ENCODE measurements at places on chromosomes 5 and 9.

DNA sequence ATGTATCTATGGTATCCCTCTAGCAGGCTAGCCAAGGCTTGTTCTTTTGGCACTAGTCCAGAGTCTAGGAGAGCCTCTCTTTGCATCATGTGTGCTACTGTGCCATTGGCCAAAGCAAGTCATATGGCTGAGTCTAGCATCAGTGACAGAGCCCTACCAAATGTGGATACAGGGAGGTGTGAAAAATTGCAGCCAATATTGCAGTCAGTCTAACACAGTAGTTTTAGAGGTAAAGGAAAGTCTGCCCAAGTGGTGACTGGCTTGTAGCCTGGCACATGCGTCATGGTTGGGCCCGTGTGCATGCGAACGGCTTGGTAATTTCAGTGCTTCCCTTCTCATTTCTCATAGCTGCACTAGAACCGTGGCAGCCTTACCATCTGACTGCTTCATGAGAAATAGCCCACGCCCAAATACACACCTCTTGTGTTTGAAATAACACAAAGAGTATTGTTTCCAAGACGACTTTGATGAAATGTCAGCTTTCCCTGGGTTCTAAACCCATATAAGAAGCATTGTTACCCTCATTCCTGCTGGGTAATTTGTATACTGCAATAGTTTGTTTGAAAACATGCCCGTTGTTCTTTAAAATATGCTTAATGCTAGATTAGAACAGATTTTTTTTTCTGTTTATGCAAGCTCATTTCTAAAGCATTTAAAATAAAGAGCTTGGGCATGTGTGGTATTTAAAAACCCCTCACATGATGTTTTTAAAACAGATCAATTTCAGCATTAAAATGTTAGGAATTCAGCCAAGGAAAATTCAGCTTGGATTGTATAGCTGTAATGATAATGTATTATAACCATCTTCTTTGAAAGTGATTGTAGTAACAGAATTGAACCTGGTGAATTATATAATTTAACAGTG, 113.2 kb downstream of the TLE4 start:
- DNase-seq: no peak

DNA sequence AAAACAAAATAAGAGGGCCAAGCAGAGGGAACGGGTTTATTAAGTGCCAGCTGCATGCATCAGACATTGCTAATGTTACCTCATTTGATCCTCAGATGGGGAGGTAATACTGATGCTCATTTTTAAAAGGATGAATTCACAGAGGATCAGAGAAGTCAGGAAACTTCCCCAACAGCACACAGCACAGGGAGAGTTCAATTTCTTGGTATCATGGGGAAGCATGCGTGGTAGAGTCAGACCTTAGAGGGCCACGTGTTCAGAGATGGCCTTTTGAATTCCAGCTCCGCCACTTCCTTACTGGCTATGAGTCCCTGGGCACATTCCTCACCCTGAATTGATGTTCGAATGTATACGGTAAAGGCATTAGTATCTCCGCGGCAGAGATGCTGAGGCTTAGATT, 108.3 kb downstream of the MYO10 start:
- no peak for DNase-seq

DNA sequence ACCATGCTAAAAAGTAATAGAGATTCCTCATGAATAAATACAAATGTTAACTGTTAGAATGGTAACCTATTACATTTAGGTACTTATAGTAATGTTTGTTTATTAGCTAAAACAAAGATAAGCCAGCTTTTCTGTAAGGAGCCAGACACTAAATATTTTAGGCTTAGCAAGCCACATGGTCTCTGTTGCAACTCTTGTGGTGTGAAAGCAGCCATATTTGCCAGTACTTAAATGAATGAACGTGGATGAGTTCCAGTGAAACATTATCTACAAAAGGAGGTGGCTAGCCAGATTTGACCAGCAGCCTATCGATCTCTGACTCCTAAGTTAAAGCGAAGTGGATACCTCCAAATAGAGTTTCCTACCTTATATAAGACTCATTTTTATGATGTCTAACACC, 331.6 kb downstream of the CDH12 start:
- no peak for DNase-seq

GRCh38 chr9:96062031-96062430, 186.5 kb downstream of the ERCC6L2 start:
- no peak for DNase-seq

- DNase-seq: no peak
These were observed 27.0 kb upstream of the IFNB1 start for GRCh38 chr9:21104787-21105186.

DNA sequence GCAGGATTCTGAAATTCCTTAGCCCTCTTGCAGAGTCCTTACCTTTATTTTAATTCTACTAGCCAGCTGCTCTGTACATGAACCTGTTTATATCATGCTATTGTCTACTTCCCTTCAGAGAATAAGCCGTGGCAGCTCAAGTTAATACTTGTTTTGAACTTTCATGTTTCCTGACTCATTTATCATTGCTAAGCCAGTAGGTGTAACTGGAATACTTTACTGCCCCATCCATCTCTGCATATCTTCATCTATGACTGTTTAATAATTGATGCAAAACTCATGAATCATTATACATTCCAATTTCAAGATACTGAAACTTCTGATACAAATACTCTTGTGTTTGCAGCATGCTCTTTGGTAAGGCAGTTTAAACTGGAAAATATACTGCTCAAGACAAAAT, 174.7 kb downstream of the PPP2R2B start:
- DNase-seq: no peak

GRCh38 chr9:33260372-33260771, 4.1 kb downstream of the BAG1 start:
- no peak for DNase-seq

GRCh38 chr5:132220491-132220890, 7.2 kb downstream of the P4HA2 start:
- no peak for DNase-seq

DNA sequence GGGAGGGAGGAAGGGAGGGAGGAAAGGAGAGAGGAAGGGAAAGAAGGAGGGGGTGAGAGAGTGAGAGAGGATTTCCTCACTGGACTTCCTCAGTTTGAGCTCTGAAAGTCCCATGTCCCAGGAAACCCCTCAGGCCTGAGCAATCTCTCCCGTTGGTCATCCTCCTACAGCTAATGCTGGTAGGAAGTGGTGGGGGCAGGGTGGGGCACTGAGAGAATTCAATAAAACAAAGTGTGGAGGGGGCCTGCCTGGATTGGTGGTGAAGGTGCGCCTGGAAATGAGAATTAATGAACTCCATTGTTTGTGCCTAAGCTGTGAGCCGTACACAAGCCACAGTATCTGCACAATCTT, 195.0 kb downstream of the RGS3 start:
- DNase-seq: no peak

- no peak for DNase-seq
These were observed 291.1 kb downstream of the TRIM32 start for GRCh38 chr9:116978155-116978554.

GRCh38 chr5:14762549-14763216, 98.2 kb downstream of the OTULIN start:
- DNase-seq: no peak

- DNase-seq: no peak
These were observed 65.5 kb upstream of the SAP30L start for GRCh38 chr5:154380263-154380662.

DNA sequence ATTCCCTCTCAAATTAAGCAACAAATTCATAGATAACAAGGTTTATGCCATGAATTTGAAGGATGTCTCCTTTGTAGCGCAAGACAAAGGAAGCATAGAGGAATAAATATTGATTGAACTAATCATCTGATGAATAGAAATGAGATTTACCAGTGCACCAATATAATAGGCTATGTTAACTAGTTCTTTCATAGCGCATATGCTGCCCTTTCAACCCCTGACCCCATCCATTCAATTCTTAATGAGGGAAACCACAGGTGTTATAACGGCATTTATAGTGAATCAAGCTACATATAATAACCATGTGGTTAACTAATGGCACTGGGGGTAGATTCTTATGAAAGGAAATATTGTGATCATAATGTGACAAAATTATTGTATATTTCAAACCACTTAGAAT, 6.5 kb downstream of the RORB start:
- no peak for DNase-seq

DNA sequence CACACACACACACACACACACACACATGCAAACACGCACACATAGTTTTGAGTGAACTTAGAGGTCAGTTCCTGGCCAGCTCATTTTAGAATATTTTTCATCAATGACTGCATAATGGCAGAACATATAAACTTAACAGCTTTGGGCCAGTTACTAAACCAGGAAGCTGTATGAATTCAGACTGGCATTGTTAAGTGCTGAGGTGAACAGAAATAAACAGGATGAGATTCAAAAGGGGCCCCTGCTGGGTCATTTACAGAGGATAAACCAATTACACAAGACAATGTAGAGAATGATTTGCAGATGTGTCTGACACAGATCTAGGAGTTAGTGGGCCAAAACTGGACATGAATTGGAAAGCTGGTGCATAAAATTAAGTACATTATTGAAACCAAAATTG, 44.6 kb downstream of the MARCHF11 start:
- DNase-seq: no peak

DNA sequence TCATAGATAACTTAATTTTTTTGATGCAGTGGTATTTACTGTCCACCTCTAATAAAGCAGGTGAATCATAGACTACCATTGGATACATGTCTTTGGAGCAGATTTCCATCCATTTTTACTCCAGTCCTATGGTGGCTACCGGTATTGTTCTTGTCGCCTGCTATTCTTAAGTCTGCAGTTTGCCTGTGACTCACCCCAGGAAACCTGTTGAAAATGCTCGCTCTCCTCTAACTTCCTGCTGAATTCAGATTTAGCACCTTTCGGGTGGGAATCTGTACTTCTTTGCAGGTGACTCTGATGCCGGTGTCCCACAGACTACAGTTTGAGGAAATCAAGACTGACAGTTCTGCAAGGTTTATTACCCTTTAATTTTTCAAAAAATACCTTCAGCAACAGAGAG, 58.8 kb upstream of the DHFR start:
- DNase-seq: no peak

- DNase-seq: no peak
These were observed 584 bp downstream of the LMAN2 start for GRCh38 chr5:177350776-177351391.

- no peak for DNase-seq
These were observed 210.2 kb downstream of the DAB2IP start for GRCh38 chr9:121861501-121862180.

GRCh38 chr9:31908158-31908890, 476.1 kb upstream of the ACO1 start:
- DNase-seq: no peak

DNA sequence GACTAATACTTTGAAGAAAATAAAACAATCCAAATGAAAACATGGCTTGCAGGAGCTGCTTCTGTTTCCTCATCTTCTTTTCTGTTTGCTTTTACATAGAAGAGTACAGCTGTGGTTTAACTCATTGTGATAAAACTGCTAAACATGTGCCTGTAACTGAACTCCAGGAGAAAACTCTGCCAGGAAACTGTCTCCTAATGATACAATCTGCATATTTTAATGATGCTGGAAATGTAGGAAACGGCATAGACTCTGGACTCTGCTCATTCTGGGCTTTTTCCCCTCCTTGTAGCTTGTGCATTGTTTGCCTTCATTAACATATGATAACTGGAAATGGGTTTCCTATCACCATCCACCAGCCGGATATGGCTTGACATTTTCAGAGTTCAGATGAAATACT, 813.3 kb upstream of the WWC1 start:
- DNase-seq: no peak

DNA sequence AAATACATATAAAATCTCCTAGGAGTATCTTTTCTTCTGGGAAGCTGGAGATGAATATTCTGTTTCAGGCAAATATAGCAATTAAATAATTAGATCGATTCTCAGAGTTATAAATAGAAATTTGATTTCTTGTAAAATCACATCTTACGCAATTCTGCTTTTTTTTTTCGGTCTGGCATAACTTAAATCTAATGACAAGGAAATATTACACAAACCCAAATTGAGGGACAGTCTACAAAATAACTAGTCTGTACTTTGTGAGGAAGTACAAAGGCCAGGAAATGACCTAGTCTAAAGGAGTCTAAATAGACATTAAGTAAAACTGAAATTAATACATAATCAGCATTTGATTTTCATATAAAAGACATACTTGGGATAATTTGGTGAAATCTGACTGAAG, 133.3 kb downstream of the KIAA0825 start:
- no peak for DNase-seq

DNA sequence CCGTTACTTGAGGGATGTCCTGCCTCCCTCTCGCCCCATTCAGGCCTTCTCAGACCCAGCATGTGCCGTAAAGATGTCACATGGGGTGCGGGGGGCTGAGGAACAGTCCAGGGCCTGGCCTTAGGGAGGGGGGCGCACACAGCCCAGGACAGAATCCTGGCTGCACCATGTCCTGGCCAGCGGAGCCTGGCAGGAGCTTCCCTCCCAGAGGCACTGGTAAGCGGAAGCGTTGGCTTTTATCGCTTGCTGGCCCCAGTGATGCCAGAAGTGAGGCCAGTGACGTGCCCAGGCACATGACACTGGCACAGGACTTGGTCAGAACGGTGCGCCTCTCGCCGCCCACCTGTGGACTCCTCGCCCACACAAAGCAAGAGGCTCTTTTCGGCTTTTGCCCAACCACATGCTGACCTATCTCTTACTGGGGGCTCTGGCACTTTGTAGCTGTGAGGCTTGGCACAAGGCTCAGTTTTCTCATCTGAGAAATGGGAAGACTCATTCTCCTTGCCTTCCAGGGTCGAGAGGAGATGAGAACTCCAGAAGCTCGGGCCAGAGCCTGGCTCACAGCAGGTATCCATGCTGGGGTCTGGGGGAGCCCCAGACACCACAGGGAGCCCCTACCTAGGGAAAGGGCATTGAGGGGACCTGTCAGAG, 59.0 kb downstream of the LMX1B start:
- no peak for DNase-seq

GRCh38 chr5:139842321-139842720, 46.7 kb downstream of the PSD2 start:
- DNase-seq: no peak

- no peak for DNase-seq
These were observed 779 bp downstream of the FAM13B start for GRCh38 chr5:138032028-138032571.

DNA sequence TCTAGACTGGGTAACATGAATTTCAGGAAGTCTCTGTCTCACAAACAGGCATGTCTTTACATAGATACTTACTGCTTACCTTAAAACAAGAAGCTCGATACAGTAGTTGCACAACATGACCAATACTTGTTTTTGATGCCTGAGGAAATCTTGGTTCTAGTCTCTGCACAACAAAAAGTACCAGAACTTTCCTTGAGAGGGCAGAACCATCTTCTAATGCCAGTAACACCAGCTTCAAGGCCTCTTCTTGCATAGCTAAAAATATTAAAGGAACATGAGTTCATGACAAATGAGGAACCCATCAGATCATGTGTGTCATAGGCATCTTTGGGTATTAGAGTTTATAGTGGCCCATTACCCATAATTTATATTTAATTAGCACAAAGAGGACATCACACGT, 22.0 kb downstream of the RC3H2 start:
- no peak for DNase-seq

DNA sequence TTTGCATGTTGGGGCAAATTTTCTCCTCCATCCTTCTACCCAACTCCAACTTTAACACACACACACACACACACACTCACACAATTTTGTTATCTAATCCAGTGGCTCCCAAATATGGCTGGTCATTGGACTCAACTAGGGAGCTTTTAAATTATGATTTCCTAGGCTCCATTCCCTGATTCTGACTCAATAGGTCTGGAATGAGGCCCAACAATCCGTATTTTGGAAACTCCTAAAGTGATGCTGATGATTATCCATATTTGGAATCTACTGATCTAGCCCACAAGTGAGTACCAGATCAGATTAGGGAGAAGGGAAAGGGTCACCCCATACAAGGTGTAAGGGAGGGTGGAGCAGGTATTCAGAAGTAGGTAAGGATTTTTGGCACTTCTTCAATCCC, 309.7 kb downstream of the TLE1 start:
- no peak for DNase-seq
